C1 segment of cervical spinal cord (tissue), 14 donors: ENCODE measurements at places on chromosomes 1 and 21.

GRCh38 chr1:160367934-160368923 is 1.4 kb downstream of the NHLH1 start:
- DNase-seq, result no peak

- DNase-seq, result no peak
These were observed 35.6 kb upstream of the SLC16A1 start for GRCh38 chr1:112991402-112992120.

DNA sequence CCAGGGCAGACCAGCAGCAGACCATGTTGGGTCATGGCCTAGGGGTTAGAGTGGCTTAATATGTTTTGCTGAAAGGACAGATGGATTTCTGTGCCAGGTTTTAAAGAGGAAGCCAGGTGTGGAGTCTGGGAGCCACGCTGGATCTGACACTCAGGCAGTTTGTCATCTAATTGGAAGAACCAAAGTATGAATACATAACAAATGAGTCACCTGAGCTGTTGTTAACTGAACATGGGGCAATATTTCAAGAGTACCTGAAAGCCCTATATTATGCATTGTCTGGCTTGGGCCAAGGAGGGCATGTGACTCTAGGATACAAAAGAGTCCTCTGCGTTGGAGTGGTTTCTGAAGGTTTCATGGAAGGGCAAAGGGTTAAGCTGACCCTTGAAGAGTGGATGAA is 70.6 kb downstream of the LMO4 start:
- no peak for DNase-seq

GRCh38 chr1:157495285-157495684 is 57.0 kb downstream of the FCRL5 start:
- DNase-seq, result no peak

DNA sequence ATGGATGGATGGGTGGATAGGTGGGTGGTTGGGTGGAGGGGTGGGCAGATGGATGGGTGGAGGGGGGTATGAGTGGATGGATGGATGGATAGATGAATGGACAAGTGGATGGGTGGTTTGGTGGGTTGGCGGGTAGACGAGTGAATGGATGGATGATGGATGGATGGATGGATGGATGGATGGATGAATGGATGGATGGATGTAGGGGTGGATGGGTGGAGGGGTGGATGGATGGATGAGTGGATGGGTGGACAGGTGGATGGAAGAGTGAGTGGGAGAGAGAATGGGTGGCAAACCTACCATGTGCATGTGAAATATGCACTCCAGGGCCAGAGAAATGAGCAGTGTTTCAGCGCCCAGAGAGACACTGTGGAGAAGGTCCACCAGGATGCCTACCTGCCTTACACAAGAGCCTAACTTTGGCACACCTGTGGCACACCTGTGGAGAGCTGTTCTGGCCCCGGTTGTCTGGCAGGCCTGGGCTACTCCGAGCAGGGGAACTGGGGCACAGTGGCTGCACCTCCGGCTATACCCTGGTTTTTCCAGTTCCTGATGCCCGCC is 12.8 kb downstream of the EPHA2 start:
- DNase-seq, result no peak
